Epithelial cell of proximal tubule (primary cell): ENCODE measurements at places on chromosomes 1 and 21.
A peak's percentile ranks its signal among the peaks of the same experiment; 100 is the strongest.

DNA sequence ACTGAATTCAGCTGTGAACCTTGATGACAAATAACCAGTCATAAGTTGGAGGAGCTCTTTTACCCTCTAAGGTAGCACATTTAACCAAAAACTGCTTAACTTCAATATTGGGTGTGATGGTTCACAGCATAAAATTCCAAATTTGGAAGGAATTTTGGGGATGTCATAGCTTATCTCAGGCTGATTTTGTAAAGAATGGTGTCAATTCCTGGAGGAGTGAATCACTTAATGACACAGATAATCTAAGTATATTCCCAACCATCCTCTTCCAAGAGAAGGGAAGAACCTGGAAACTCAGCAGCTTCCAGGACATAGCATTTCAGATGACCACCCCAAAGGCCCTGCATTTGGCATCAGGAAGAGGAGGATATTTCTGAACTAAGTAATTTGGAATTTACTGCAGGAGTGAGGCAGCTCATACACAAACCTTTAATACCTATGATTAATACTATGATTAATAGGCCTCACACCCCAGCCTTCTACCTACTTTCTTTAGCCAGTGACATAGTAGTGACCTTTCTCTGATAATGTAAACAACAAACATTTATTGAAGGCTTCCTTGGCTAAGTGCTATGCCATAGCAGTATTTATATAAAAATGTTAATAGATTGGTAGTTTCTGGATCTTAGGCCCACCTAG lies 14.5 kb downstream of the GLUL start:
- no peak for DNase-seq

DNA sequence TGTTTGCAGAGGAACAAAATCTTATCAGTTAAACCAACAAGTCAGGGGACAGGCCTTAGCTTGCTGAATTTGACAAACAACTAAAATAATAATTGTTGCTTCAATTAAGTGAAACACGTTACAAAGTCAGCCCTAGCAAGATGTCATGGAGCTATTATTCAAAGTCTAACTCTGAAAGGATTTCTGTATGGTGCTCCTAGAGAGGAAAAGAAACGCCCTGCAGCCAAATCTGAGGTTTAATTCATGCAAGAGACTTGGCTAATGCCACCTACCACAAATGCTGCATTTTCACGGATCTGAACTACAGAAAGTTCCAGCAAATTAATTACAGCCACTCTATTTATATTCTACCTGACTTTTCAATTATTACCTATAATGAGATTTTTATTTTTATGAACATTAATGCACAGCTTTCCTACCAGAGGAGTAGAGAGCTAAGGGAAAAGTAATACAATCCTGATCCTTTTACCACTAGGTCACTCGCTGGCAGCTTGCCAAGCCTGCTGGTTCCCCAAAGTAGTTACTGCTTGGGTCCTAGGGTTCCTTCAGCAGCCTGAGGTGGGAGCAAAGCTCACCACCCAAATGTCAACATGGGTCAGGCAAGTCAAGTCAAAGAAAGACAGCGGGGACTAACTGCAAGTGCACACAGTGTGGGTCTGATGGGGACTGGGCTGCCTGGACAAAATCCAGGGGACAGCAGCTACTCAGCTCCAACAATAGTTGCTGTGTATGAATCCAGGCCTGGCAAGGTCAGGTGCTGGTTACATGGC lies 8.5 kb downstream of the COLGALT2 start:
- DNase-seq = no peak

- DNase-seq = no peak
Observed at GRCh38 chr1:185487026-185487425, 170.0 kb upstream of the IVNS1ABP start.

DNA sequence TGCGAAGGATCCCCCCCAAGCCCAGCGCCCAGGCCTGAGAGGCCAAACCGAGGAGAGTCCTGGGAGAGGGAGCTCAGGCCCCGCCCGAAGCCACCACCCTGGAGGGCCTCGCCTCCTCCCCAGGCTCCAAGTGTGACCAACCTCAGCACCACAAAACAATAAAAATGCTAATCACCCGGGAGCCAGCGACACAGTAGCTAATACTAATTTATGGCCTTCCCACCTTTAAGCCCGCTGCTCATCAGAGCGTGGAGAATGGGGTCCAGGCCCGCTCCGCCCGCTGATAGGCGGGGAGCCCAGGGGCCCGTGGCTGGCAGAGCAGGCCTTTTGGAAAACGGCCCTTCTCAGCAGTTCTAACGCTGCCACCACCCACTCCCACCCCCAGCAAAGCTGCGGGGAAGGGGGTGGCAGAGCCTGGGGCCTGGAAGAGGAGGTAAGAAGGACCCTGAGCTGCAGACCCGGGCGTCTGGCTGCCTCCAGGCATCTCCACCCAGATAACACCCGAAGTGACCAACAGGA lies 20.4 kb upstream of the TAS1R2 start:
- no peak for DNase-seq

DNA sequence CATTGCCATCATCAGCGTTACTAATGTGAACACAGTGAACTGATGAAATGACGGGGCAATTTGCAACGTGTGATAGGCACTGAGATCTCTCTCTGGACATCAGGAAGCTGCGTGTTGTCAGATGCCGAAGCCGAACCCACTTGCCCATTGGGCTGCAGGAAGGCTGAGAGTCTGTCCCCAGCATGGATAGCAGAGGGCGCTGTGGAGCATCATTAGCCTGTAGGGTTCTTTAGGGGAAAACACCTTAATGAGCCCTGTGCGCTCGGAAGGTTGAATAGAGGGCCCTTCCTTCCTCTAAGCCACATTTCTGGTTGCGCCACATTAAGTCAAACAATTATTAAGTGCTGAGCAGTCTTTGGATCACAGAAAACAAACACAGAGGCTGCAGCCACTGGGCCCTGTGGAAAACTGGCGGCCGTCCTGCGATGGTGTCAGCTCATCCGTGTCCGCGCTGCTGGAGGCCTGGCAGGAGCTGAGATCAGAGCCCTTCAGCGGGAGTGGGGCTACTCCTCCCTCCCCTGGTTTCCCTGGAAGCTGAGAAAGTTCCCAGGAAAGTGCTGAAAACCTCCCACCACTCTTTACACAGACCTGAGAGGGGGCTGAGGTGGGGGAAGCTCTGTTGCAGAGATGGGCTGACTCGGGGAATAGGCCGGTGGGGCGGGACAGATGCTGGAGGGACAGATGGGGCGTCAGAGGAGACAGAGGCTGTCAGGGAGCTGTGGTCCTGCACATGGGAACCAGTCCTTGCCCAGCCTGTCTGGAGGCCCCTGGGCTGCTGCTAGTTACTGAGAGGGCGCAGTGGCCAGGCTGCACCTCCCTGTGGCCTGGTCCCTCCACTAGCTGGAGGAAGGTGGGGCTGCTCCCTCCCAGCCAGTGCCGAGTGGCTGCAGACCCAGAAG lies 12.7 kb downstream of the TFF2 start:
- peak; percentile 68 for DNase-seq

DNA sequence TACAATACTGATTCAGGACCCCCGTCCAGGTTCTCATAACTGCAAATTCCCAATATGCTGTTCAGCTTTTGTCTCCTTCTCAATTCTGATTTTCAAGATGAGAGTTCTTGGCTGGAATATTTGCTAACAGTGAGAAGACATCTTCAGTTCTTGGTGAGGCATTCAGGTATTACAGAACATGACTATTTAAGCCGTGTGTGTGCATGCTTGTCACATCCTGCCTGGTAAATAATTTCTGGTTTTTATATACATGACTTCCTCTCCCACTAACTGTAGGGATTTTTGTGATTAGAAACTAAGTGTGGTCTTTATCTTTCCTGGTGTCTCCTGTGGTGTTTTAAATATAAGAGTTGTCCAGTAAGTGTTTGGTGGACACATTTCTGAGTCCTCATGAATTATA lies 10.2 kb upstream of the SLC19A2 start:
- no peak for DNase-seq

GRCh38 chr1:33329600-33330305 lies 8.9 kb upstream of the A3GALT2 start:
- DNase-seq = no peak

GRCh38 chr1:159296706-159297375 lies 5.3 kb upstream of the FCER1A start:
- no peak for DNase-seq
